Activated naive CD4-positive, alpha-beta T cell treated with anti-CD3 and anti-CD28 coated beads, Interleukin-2, amount 50 U/mL, for 72 hours (primary cell): ENCODE measurements at places on chromosomes 7 and 10. TPM values are rescaled to one million over a fixed set of nuclear protein-coding genes. Genes with fewer than 3 reads are reported as not detected.

The FAM20C gene
- total RNA-seq, result not detected

The HNRNPH3 gene
- total RNA-seq, result 117 TPM

The PPP1R3A gene
- total RNA-seq, result not detected

The CTBP2 gene
- total RNA-seq, result 1.2 TPM

The KCNH2 gene
- 0.72 TPM for total RNA-seq

The HOXA10 gene
- not detected for total RNA-seq

The RSU1 gene
- 50.9 TPM for total RNA-seq

The SLK gene
- total RNA-seq, result 21.7 TPM

The SPACDR gene
- total RNA-seq, result 9.9 TPM

The TRIP6 gene
- 39.2 TPM for total RNA-seq

The GAD2 gene
- not detected for total RNA-seq

The EPO gene
- total RNA-seq, result not detected

The ENKUR gene
- total RNA-seq, result not detected

The GSTO2 gene
- total RNA-seq, result 1.6 TPM

The PPIF gene
- 60.2 TPM for total RNA-seq

The FOXI2 gene
- not detected for total RNA-seq

The SP4 gene
- total RNA-seq, result 15.9 TPM

The AGFG2 gene
- total RNA-seq, result 59.9 TPM

The EN2 gene
- total RNA-seq, result not detected

The PTPRE gene
- total RNA-seq, result 28.4 TPM

The ACSL5 gene
- total RNA-seq, result 49.5 TPM

The METTL2B gene
- total RNA-seq, result 31.1 TPM

The TMEM196 gene
- not detected for total RNA-seq

The VPS37D gene
- not detected for total RNA-seq

The SKIDA1 gene
- total RNA-seq, result not detected

The WEE2 gene
- total RNA-seq, result not detected

The MCM10 gene
- total RNA-seq, result 64.6 TPM
